ENCODE measurements at places on chromosomes 16 and 17. TPM values are rescaled to one million over a fixed set of nuclear protein-coding genes. Genes with fewer than 3 reads are reported as not detected.
A peak's percentile ranks its signal among the peaks of the same experiment; 100 is the strongest.

DNA sequence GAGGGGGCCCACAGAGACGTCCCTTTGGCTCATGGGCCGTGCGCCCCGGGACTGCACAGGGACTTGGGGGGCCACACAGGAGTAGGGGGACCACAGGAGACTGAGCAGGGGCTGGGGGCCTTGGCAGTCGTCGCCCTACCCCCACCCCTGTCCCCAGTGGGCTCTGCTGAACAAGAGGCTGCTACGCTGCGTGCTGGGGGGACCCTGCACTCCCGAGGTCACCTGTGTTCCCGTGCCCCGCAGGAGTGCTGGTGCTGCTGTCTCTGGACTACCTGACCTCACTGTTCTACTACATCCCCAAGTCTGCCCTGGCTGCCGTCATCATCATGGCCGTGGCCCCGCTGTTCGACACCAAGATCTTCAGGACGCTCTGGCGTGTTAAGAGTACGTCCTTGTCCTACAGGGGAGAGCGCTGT is 14.4 kb upstream of the RNF213 start:
- no peak for DNase-seq

- DNase-seq: peak; percentile 27
These were observed 57.7 kb downstream of the CMC2 start for GRCh38 chr16:80948886-80949493.

DNA sequence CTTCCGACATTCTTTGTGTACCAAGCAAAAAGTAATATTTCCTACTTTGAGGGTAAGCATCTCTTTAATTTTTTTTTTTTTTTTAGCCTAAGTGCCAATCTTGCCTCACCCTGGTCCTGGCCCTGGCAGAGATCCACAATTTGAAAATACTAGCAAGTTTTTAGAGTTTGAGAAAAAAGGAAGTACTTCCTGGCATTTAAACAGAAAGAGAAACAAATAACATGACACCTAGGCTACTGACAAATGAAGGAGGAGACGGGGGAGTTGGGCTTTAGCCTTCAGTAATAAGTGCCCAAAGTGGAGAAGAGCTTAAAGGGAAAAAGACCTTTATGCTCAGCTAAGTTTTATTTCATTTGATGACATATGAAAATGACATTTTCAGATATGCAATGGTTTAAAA is 92.8 kb downstream of the HS3ST3A1 start:
- DNase-seq: no peak

- DNase-seq: peak; percentile 30
These were observed 21.5 kb downstream of the GINS2 start for GRCh38 chr16:85667261-85667660.

Gene TMC7
- 5.8 TPM for total RNA-seq

DNA sequence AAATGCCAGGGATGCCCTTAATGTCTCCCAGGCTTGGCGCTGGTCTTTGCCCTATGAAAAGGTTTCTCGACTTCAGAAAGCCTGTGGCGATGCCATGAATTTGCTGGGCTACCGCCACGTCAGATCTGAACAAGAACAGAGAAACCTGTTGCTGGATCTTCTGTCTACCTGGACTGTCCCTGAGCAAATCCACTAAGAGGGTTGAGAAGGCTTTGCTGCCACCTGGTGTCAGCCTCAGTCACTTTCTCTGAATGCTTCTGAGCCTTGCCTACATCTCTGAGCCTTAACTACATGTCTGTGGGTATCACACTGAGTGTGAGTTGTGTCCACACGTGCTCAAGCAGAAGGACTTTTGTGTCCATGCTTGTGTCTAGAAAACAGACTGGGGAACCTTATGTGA is 11.4 kb downstream of the CHST4 start:
- DNase-seq: no peak

- DNase-seq: no peak
These were observed 95.6 kb downstream of the SALL1 start for GRCh38 chr16:51055434-51055833.

DNA sequence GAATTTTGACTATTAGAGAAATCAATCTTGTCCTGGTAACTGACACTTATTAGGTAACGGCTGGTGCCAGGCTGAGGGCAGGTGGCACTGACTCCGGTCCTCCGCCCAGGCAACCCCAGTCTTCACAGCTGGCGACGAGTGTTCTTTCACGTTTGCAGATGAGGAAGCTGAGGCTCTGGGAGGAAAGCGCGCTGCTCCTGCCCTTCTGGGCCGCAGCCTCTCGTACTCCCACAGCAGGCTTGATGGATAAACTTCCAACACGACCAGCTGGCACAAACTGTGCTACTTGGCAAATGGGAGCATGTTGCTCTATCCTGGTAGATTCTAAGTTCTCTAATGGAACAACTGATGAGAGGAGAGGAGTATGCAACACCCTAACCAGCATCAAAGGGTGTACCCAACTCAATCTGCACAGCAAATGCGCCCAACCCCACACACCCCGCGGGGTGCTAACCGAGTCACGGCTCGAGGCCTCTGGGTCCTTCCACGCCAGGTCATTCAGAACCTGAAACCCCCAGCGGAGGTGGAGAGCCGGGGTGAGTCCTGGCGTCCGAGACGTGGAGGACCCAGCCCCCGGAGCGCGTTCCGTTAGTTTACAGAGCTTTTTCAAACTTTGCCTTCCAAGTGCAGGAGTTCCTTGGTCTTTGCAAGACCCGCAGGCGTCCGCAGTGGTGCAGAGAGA is 477 bp upstream of the SLC47A1 start:
- DNase-seq: no peak

GRCh38 chr17:73952480-73953205 is 250.8 kb upstream of the RPL38 start:
- DNase-seq: peak; percentile 39

GRCh38 chr16:65117811-65118448 is 3.9 kb downstream of the CDH11 start:
- peak; percentile 42 for DNase-seq
